ENCODE measurements at places on chromosomes 12 and 14.

DNA sequence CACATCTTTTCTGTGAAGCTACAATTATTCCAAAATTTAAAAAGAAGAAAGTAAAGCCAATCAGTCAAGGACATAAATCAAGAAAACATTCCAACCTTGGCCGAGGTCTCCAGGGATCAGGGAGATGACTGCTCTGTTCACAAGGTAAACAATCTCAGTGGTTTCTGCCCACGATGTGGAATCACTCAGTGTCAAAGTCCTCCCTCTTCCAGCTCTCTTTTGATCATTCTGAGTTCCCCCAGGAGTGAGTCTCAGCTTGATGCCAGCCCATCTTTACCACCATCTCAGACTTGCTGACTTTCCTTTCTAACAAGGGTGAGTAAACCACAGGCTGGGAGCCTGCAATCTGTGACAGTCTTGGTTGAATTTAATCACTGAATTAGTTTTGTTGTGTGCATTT lies 4.8 kb upstream of the SERPINA9 start:
- no peak overlapping the region for H3K4me3 ChIP-seq
- H3K36me3 ChIP-seq: no peaks in the 10 kb centered on the region
- DNase-seq: no peak
- no peaks in the 10 kb centered on the region for H3K27me3 ChIP-seq

GRCh38 chr12:57545809-57546437 lies 1.1 kb downstream of the DCTN2 start:
- DNase-seq: peak; percentile 30
- H3K27me3 ChIP-seq: peaks cover 32% of the 10 kb centered on the region
- H3K36me3 ChIP-seq: no peaks in the 10 kb centered on the region
- peak overlapping the region; percentile 90 for H3K27ac ChIP-seq
- H3K4me1 ChIP-seq: peaks cover 7% of the 10 kb centered on the region
- peak overlapping the region; percentile 90 for H3K4me3 ChIP-seq

DNA sequence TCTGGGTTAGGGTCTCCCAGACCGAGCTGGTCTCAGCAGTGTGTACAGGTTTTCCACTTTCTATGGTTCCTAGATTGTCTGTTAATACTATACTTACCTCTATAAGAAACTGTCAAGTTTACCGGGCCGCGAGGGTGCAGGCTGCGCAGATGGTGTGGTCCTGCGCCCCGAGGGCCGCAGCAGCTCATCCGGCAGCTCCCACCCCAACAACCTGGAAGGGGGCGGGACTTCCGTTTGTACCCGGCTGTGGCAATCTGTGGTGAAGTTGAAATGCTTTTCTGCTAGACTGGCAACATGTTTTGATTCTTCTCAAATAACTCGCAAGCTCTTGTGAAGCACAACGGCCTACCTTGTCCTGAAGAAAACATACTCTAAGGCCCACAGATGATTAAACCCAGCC lies at the start of gene CLEC9A:
TSS of gene CLEC9A (plus strand) at position 237 of the 400 bp plus-strand sequence. CDS start 22,006 bp downstream, outside the sequence.
- DNase-seq: no peak
- no peaks in the 10 kb centered on the region for H3K27me3 ChIP-seq
- H3K36me3 ChIP-seq: no peaks in the 10 kb centered on the region
- H3K27ac ChIP-seq: no peak within 1 kb of the TSS
- H3K4me3 ChIP-seq: no peak within 1 kb of the TSS
- no peaks in the 10 kb centered on the region for H3K4me1 ChIP-seq

GRCh38 chr12:49339464-49339861 lies 2.5 kb upstream of the C1QL4 start:
- H3K27me3 ChIP-seq: peaks cover 77% of the 10 kb centered on the region
- H3K4me3 ChIP-seq: no peak overlapping the region
- peaks cover 35% of the 10 kb centered on the region for H3K4me1 ChIP-seq
- DNase-seq: peak; percentile 80
- H3K36me3 ChIP-seq: no peaks in the 10 kb centered on the region
- no peak overlapping the region for H3K27ac ChIP-seq

- H3K4me3 ChIP-seq: no peak overlapping the region
- no peaks in the 10 kb centered on the region for H3K4me1 ChIP-seq
- DNase-seq: no peak
- no peaks in the 10 kb centered on the region for H3K27me3 ChIP-seq
- H3K36me3 ChIP-seq: no peaks in the 10 kb centered on the region
These were observed 121.2 kb downstream of the KCNK10 start for GRCh38 chr14:88201851-88202250.

DNA sequence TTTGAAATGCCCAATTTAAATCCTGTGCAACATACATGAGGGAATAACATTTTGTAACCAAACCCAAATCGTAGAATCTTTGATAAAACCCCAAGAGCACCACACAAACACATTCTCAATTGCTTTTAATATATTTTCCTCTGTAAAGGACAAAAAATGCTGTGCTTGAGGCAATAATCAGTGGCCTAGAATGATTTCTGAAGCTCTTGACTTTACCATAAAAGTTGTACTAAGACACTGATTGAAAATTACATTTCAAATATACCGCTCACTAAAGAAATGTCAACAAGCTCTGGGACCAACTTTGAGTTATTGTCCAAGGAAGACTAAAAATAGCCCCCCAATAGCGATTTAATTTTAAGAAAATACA lies 1.5 kb downstream of the EML5 start:
- no peak overlapping the region for H3K4me3 ChIP-seq
- H3K27me3 ChIP-seq: peaks cover 9% of the 10 kb centered on the region
- H3K27ac ChIP-seq: no peak overlapping the region
- H3K36me3 ChIP-seq: no peaks in the 10 kb centered on the region

- H3K27me3 ChIP-seq: no peaks in the 10 kb centered on the region
- H3K4me1 ChIP-seq: no peaks in the 10 kb centered on the region
- no peak for DNase-seq
- H3K4me3 ChIP-seq: no peak overlapping the region
These were observed 52.9 kb upstream of the BCL2L14 start for GRCh38 chr12:12017798-12018197.

DNA sequence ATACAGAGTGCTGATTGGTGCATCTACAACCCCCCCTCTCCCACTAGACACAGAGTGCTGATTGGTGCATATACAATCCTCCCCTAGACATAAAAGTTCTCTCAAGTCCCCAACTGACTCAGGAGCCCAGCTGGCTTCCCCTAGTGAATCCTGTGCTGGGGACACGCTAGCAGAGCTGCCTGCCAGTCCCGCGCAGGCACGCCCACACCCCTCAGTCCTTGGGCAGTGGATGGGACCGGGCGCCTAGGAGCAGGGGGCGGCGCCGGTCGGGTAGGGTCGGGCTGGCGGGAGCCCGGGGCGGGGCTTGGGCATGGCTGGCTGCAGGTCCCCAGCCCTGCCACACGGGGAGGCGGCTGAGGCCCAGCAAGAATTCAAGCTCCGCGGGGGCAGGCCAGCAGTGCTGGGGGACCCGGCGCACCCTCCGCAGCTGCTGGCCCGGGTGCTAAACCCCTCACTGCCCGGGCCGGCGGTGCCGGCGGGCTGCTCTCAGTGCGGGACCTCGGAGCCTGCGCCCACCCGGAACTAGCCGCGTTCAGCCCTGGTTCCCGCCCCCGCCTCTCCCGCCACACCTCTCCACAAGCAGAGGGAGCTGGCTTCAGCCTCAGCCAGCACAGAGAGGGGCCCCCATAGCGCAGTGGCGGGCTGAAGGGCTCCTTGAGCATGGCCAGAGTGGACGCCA lies 64.3 kb upstream of the DDHD1 start:
- H3K36me3 ChIP-seq: no peaks in the 10 kb centered on the region
- DNase-seq: peak; percentile 77
- peak overlapping the region; percentile 42 for H3K27ac ChIP-seq
- H3K27me3 ChIP-seq: no peaks in the 10 kb centered on the region

DNA sequence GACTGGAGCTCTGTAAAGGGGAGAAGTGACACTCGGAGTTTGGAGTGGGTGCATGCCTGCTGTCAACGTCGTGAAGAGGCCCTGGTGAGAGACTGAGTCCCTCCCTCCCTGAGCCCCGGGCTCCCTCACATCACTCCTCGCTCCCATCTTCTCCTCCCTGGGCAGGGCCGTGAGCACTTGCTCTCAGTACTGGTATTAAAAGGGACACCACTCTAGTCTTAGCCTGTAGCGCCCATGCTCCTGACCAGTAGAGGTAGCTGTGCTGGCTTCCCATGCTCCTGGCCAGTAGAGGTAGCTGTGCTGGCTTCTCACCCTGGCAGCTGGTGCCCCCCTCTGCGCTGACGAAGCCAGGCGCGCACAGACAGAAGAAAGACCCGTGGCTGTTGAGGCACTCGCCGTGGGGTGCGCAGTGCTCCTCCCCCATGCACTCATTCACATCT lies 14.7 kb downstream of the ISCA2 start:
- H3K36me3 ChIP-seq: no peaks in the 10 kb centered on the region
- no peak for DNase-seq
- no peaks in the 10 kb centered on the region for H3K27me3 ChIP-seq
- H3K4me1 ChIP-seq: no peaks in the 10 kb centered on the region
- H3K27ac ChIP-seq: no peak overlapping the region

GRCh38 chr12:110373962-110374611 lies 29.4 kb downstream of the ANAPC7 start:
- H3K4me3 ChIP-seq: no peak overlapping the region
- H3K27ac ChIP-seq: peak overlapping the region; percentile 50
- no peaks in the 10 kb centered on the region for H3K36me3 ChIP-seq
- H3K4me1 ChIP-seq: no peaks in the 10 kb centered on the region
- H3K27me3 ChIP-seq: no peaks in the 10 kb centered on the region

- H3K36me3 ChIP-seq: no peaks in the 10 kb centered on the region
- no peak overlapping the region for H3K27ac ChIP-seq
- no peak overlapping the region for H3K4me3 ChIP-seq
- DNase-seq: no peak
These were observed 33.6 kb downstream of the CTSG start for GRCh38 chr14:24542346-24542936.

- peaks cover 29% of the 10 kb centered on the region for H3K4me1 ChIP-seq
- peak overlapping the region; percentile 77 for H3K27ac ChIP-seq
- H3K36me3 ChIP-seq: no peaks in the 10 kb centered on the region
- DNase-seq: no peak
These were observed 15.1 kb upstream of the ZFP36L1 start for GRCh38 chr14:68807987-68808386.

GRCh38 chr14:53473480-53473879 lies 320.4 kb upstream of the DDHD1 start:
- H3K4me3 ChIP-seq: no peak overlapping the region
- no peaks in the 10 kb centered on the region for H3K4me1 ChIP-seq
- H3K27ac ChIP-seq: no peak overlapping the region
- DNase-seq: no peak
- H3K36me3 ChIP-seq: no peaks in the 10 kb centered on the region

DNA sequence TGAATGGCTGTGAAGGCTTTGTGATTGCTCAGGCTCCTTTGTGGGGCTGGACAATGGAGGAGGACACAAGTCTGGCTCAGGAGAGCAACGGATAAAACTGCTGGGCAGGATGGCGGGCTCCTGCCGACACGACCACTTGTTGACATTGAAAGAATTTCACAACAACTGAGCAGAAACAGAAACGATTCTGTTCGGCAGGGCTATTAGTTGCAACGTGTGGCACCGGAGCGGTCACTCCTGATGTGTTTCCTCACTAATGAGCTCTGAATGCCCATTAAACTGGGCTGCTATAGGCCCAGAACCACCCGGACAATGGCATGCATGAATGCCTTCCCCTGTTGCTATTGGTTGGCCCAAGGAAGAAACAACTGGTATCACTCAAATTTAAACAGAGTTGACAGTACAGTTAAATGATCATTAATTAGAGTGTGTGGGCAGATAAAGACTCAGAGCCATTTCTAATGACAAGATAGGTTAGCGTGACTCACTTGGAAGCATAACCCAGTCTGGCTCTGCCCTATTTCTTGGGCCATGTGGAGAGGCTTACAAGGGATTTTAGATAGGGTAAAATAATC lies 142.9 kb downstream of the ASCL1 start:
- no peaks in the 10 kb centered on the region for H3K27me3 ChIP-seq
- H3K27ac ChIP-seq: no peak overlapping the region
- no peaks in the 10 kb centered on the region for H3K4me1 ChIP-seq
- H3K4me3 ChIP-seq: no peak overlapping the region
- H3K36me3 ChIP-seq: no peaks in the 10 kb centered on the region
- no peak for DNase-seq

DNA sequence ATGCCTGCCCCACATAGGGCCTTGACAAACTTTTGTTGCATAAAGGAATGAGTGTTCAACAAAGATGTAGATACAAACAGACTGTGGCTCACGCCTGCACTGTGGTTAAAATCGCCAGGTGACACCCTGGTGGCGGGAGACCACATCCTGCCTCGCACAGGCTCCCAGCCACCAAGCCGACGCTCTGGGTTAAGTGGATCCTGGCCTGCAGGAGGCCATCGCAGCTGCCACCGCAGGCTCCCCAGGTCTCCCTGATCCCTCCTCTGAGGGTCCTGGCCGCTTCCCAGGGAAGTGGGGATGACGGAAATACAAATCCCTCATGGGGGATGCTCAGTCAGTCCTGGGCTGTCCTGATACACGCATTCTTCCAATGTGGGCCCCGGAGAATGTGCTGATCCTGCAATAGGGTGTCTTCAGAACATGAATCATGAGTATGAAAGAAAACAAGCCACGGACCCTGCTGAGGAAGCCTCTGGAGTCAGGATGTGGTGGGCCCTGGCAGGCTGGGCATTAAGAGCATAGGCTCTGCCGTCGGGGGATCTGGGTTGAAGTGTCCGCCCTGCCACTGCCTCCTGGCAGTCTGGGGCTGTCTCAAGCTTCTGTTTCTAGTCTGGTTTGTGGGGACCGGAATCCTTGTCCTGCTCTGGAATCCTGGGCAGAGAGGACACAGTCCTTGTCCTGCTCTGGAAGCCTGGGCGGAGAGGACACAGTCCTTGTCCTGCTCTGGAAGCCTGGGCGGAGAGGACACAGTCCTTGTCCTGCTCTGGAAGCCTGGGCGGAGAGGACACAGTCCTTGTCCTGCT lies 53.5 kb upstream of the BEGAIN start:
- peaks cover 18% of the 10 kb centered on the region for H3K4me1 ChIP-seq
- H3K36me3 ChIP-seq: no peaks in the 10 kb centered on the region
- peak; percentile 57 for DNase-seq

- H3K27ac ChIP-seq: no peak overlapping the region
- no peaks in the 10 kb centered on the region for H3K4me1 ChIP-seq
- no peak overlapping the region for H3K4me3 ChIP-seq
- no peaks in the 10 kb centered on the region for H3K36me3 ChIP-seq
These were observed 175.7 kb upstream of the NUDT4 start for GRCh38 chr12:93201990-93202389.

- no peak overlapping the region for H3K27ac ChIP-seq
- H3K36me3 ChIP-seq: no peaks in the 10 kb centered on the region
- no peak overlapping the region for H3K4me3 ChIP-seq
- H3K27me3 ChIP-seq: no peaks in the 10 kb centered on the region
These were observed 198.8 kb upstream of the TMEM132C start for GRCh38 chr12:128068211-128068610.

DNA sequence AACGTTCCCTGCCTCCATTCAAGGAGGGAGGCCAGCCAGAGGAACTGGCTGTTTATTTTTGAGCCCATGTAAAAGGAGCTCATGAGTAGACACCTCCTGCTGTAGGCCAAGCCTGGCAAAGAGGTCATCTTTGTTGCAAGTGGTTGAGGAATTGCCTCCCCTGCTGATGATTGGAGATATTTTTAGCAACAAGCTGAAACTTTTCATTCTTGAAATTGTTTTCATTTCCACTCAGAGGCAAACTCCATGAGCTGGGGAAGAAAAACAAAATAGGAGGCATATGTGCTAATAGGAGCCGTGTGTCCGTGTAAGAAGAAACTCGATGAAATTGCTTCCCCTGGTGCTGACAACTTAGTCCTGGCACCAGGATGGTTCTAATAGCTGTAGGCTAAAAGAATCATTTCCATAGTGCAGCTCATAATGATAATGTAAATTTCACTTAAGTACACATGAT lies 440.1 kb upstream of the FAR2 start:
- H3K27me3 ChIP-seq: no peaks in the 10 kb centered on the region
- H3K4me3 ChIP-seq: no peak overlapping the region
- H3K27ac ChIP-seq: no peak overlapping the region
- no peaks in the 10 kb centered on the region for H3K4me1 ChIP-seq
- no peaks in the 10 kb centered on the region for H3K36me3 ChIP-seq
